ENCODE measurements at places on chromosomes 1 and 21.
A peak's percentile ranks its signal among the peaks of the same experiment; 100 is the strongest.

DNA sequence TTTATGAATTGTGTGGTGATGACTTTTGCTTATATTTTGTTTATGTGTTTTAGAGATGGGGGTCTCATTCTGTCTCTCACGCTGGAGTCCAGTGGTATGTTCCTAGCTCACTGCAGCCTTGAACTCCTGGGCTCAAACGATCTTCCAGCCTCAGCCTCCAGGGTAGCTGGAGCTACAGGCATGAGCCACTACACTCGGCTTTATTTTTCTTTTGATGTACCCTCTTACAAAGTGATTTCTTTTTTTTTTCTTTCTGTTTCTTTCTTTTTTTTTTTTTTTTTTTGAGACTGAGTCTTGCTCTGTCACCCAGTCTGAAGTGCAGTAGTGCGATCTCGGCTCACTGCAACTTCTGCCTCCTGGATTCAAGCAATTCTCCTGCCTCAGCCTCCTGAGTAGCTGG lies 46.8 kb downstream of the CD247 start:
- ATAC-seq = no peak

DNA sequence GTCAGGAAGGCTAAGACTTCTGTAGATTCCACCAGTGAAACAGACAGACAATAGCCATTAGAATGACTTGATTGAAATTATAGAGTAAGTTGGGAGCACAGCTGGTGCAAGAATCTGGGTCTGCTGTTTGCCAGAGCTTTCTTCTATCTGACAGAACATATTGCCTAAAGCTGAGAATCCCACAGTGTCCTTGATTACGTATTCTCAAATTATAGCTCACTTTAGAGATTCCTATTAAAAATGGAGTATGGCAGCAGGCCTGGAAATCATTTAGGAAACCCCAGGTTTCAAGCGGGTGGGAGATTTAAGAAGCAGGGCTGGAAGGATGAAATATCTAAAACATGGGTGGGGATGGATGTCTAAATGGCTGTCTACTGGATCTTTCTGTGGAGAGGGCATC lies 639.7 kb upstream of the CXADR start:
- ATAC-seq = no peak

DNA sequence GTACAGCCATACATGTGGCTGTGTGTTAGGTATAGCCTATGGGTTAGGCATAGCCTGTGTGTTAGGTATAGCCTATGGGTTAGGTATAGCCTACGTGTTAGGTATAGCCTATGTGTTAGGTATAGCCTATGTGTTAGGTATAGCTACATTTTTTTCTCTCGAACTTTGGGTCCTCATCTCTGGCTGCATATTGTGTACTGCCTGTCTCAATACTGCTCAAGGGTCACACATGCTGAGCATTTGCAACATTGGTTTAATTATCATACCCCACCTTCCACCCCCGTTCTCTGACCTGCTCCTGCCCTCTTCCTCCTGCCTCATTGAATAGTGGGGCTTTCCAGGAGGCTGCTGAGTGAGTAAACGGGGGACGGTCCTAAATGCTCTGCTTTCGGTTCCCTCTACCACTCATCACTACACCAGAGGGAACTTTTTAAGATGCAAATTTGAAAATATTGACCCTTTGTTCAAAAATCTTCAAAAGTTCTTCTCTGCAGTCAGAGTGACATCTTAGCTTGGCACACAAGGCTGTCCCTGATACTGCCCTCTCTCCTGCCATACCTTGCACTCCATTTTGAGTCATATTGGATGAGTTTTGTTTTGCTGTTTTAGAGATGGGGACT lies 17.8 kb downstream of the OR2B11 start:
- ATAC-seq = peak; percentile 75

DNA sequence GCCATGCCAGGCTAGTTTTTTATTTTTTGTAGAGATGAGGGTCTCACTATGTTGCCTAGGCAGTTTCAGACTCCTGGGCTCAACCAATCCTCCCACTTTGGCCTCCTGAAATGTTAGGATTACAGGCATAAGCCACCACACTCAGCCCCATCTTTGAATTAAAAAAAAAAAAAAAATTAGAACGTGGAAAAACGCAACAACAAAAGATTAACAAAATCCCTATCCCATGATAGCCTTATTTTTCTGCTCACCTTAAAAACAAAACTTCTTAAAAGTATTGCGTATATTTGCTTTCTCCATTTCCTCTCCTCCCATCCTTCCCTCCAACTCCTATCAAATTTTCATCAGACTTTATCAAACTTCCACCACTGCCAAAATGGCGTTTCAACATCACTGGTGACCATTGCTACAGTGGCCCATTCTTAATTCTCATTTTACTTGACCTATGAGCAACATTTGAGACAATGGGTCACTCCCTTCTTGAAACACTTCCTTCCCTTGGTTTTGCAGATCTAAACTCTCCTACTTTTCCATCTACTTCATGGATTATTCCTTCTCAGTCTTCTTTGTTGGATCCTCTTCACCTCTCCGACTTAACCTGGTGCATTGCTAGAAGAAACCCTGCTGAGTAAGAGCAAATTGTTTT lies 579 bp upstream of the ZNF684 start:
- ATAC-seq = no peak

DNA sequence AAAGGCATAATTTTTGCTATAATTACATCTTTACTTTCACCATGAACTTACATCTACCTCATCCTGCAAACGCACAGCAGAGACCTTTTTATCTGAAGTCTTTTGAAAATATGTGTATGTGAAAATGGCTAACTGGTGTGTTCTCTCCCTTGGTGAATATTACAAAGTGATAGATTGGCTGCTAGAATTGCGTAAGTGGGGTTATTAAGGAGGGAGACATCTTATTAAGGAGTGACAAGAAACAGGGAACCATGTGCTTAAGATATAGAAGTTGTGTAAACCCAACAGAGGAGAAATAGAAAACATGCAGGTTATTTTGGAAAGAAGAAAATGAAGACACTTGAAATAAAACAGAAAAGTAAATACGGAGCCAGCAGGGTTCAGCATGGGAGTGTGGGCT lies 7.8 kb downstream of the KCNJ15 start:
- no peak for ATAC-seq

DNA sequence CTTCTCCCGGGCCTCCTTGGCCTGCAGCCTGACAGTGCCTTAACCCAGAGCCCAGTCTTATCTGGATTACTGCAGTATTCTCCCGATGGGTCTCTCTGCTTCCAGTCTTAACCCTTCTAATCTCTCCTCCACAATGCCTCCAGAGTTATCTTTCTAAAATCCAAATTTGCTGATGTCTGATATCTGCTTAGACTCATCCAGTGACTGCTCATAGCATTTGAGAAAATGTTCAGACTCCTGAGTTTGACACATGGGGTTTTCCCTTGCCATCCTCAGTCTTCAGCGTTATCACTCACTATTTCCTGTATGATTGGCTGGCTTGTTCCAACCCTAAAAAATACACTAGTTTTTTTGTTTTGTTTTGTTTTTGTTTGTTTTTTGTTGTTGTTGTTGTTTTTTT lies 102.0 kb downstream of the FMN2 start:
- ATAC-seq = no peak

DNA sequence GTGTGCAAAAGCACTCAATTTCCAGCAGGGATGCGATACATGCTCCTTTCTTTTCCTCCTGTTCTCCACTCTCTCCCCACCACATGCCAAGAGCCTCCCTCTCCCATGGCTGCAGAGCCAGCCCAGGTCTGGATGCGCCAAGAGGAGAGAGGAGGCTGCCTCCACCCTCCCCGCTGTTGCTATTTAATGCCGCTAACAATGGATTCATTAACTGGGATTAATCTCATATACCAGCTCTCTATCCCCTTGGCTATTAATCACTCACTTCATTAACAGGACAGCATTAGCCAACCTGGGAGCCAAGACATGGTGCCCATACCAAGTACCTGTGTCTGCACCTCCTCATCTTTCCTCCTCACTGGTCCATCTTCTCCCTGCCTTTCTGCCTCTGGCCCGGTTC lies 49.1 kb upstream of the SCMH1 start:
- no peak for ATAC-seq

DNA sequence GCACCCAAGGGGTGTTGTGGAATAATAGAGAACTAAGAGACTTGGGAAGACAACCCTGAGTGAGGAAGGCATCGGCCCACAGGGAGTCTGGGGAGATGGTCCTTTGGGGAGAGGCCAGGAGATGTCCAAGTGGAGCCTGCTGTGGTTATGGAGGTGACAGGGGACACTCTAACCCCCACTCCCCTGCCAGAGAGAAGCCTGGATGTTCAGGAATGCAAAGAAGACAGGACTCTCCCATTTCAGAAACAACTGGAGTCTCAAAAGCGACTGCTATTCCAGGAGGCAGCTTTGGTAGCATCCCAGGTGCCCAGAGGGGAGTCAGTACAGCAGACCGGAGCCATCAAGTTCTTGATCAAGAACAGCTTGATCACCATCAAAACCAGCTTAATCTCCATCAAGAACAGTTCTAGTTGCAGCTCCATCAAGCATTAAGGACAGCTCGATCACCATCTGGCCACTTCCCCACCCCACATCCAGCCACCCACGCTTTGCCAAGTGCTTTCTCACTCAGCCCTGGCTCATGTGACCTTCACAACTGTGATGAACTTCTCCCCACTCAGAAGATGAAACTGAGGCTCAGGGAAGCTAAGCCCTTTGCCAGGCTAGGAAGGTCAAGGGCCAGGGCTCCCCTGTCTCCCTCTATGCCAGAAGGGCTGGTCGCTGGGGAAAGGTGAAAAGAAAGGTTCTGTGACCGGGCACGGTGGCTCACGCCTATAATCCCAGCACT lies 743 bp downstream of the CD52 start:
- ATAC-seq = peak; percentile 30

- no peak for ATAC-seq
Observed at GRCh38 chr1:201535046-201535918, 3.6 kb upstream of the NAV1 start.

- ATAC-seq = no peak
Observed at GRCh38 chr21:32472890-32473765, 60.6 kb downstream of the EVA1C start.

DNA sequence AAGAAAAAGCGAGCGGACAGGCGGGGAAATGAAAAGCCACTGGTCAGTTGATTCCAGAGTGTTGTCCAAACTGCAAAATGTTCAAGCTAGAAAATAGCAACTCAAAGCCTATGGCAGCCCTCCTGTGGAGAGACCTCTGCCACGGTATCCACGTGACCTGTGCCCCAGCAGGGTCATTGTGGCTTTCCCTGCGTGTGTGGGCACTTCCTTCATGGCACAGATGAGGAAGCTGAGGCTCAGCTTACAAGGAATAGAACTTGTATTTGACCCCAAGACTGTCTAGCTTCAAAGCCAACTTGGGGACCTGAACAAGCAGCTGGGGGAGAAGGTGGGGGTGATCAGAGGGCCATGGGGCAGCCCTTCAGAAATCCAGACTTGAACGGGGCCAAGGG lies 15.6 kb upstream of the PLEKHG5 start:
- ATAC-seq = no peak

DNA sequence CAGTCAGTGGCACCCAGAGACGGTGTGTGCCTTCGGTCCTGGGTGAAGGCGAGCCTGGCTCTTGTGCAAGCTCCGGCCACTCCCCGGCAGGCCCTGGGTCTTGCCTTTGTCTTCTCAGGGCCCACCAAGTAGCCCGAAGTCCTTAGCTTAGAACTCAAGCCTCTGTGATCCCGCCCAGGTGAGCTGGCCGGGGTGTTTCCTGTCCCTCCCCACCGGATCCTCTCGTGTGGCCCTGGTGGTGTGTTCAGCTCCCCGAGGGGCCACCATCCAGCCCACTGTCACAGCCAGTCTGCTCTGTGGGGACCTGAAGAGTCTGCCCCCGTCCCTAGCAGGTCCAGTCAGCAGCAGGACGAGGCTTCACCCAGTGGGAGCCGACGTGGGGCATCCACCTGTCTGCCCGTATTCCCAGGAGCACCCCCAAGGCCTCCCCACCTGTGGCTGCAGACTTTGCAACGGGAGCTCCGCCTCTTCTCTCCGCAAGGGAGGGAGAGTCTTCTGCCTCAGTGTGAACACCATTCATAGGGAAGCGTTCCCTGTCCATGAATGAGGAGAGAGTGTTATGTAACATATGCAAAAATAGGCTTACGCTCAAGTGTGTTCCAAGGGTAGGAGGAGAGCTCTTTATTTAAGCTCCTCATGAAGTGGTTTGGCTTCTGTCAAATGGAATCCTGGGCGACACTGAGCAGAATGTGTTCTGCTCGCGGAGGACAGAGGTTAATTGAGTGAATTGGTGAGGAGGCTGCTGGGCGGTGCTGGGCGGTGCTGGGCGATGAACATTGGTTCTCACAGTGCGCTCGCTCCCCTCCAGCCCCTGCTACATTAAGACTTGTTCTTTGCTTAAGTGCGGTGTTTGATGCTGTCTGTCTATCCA lies 108.9 kb downstream of the CRYAA start:
- no peak for ATAC-seq

DNA sequence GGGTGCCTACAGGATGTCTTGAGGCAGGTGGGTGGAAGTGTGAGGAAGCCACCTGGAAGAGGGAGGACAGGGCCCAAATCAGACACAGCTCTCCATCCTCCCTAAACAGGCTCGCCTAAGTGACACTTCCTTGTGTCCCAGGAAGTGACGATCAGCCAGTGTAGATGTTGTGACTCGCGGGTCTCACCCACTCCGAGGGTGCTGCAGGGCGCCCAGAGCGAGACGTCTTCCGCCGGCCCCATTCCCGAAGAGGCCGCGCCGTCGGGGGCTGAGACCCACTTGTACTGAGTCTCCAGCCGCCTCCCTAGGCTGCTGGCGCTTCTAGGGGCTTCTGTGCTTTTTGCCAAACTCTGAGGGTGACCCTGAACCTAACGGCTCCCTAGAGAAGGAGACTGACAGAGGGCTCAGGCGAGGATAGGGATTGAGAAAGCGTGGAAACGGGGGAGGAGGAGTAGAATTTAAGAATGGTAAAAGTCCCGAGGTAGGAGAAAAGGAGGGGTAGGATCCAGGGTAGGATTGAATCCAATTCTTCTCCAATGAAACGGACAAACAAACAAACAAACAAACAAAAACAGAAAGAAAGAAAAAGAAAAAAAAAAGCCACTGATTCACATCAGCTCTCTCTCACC lies 543 bp upstream of the MARK1 start:
- peak; percentile 11 for ATAC-seq

DNA sequence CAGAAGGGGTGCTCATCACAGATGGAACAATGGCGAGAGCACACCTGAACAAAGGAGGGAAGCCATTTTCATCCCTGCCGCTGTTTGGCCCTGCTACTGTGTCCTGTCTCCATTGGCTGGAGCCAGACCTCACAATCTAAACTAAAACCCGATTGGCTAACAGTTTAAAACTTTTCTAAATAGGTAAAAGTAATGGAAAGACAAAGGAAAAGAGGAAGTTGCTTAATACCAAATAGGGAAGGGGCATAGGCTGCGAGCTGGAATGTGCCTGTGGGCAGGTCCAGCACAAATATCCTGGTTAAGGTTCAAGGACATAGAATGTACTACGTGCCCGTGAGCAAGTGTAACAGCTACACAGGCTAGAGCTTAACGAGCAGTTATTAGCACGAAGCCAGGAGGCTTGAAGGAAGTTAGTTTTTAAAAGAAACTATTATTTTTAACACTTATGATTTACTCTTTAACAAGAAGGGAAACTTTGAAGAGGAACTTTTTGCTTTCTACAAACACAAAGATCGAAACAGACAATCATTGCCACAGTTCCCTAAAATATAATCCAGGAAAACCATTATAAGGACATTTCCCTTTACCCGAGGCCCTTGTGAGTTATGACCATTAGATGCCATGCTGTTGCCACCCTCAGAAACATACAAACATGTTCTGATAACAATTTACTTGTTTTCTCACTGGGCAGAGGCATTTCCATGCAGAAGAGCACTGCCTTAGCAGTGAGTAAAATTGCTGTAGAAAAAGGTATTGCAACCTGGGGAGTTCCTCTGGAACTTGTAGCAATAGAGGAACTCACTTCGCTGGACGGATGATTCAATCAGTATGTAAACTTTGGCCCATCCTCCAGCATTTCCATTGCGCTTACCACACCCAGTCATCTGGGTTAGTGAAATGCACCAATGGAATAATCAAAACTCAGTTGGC lies 4.8 kb upstream of the PTTG1IP start:
- no peak for ATAC-seq

All from activated CD4-positive, CD25-positive, alpha-beta regulatory T cell treated with anti-CD3 and anti-CD28 coated beads, Interleukin-2, amount 50 U/mL, for 24 hours (primary cell).